Stimulated activated CD4-positive, alpha-beta T cell treated with anti-CD3 and anti-CD28 coated beads, Interleukin-1b, Interleukin-23, amount 100 ng/mL, for 4 hours (primary cell): ENCODE measurements at places on chromosomes 2 and 18.

DNA sequence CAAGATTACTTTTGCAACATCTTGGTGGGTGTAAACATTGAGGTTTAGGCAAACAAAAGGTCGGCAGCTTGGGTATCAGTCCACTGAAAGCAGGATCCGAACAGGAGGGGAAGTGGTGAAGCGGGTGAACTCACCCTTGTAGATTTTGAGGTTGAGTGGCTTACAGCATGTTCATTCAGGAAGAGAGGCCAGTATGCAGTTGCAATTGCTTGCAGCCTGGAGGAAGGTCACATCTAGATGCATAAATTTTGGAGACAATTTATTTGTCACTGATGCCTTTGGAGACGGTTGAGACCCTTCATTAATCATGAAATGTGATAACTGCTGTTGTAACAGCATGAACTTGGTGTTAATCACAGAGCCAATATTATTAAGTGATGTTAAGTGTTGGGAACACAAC, 131.1 kb downstream of the LTBP1 start:
- DNase-seq: no peak

DNA sequence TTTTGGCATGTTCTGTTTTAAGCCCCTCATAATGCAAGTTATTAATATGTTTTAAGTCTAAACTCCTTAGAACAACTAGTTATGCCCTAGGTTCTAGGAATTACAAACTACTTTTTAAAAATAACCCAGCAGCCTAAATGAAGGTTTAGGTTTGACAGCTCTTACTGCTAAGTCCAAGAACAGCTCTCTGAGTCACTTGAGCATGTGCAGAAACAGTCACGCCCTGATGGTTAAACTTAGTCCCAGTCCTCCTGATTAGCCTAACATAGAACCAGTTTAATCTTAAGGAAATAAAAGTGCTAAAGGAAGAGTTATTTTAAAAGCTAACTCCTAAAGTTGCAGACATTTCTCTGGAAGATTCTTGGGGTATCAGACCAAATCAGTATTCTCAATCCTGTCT, 72.5 kb downstream of the RMDN2 start:
- DNase-seq: no peak

GRCh38 chr18:5977022-5977421, 81.7 kb upstream of the TMEM200C start:
- DNase-seq: no peak

- no peak for DNase-seq
These were observed 1.5 kb downstream of the SFXN5 start for GRCh38 chr2:73069855-73070642.

DNA sequence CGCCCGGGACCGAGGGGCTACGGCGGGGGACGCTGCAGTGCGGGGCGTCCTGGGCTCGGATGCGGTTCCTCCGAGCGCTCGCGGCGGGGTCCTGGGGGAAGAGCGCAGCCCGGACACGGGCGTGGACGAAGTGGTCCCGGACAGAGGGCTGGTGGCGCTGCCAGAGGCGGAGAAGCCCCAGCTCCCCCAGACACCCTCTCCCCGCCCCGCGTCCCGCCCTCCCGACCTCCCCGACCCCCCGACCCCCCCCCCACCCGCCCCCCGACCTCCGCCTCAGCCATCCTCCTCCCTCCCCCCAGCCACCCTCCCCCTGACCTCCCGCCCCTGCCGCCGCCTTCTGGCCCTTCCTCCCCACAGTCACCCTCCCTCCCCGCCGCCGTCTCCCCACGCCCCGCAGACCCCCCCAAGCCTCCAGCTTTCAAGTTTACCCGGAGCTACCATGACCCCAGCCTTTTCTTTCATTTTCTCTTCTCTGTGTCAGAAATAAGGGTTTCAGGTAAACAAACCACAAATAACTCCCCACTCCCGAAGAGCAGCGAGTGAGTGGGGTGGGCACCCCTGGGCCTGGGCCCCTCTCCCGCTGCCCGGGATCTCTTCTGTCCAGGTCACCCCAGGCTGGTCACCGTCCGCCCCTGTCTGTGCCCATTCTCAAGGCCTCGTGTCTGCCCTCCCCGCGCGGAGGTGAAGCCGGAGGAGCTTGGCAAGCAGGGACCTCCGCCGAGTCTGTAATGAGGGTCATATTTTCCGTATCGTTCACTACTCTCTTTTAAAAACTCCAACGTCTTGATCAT, 5.1 kb downstream of the NFATC1 start:
- peak; percentile 53 for DNase-seq

DNA sequence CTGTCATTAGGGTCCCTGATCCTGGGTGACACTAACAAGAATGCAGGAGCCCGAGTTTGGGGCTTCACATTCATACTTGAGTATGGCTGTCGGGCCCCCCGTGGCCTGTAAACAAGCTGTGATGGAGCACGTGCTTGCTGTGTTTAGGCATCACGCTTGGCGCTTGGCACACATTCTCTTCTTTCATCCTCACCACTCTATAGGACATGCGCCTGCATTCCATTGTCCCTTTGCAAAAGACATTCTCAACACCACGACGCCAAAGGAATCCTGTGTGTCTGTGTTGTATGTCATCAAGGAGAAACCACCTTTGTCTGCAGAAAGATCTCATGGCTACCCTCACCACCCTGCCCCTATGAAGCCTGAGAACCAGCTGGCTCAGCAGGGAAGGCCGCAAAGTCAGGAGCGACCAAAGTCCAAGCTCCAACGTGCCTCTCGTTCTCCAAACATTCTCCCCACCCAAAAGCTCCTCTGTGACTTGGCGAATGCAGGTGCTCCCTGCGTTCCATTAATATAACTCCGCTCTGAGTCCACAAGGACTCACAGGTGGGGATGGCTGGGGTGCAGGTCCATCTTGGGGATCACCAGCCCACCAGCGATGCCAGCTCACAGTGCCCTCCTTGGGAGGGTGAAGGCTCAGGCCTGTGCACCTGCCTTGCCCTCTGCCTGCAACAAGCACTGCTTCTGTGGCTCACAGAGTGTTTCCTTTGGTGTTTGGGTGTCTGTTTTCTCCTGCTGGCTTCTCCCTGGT, 6.2 kb upstream of the PER2 start:
- no peak for DNase-seq

- DNase-seq: no peak
These were observed 413.5 kb upstream of the HS6ST1 start for GRCh38 chr2:128731994-128732650.

- no peak for DNase-seq
These were observed 39.6 kb upstream of the BOD1L2 start for GRCh38 chr18:57107140-57107832.

GRCh38 chr2:232013701-232014353, 52.3 kb downstream of the DIS3L2 start:
- no peak for DNase-seq
